Stimulated activated effector memory CD8-positive, alpha-beta T cell treated with anti-CD3 and anti-CD28 coated beads, Interleukin-12 subunit alpha, Interleukin-12 subunit beta, amount 100 ng/mL, for 72 hours (primary cell): ENCODE measurements at places on chromosomes 12 and 14.

DNA sequence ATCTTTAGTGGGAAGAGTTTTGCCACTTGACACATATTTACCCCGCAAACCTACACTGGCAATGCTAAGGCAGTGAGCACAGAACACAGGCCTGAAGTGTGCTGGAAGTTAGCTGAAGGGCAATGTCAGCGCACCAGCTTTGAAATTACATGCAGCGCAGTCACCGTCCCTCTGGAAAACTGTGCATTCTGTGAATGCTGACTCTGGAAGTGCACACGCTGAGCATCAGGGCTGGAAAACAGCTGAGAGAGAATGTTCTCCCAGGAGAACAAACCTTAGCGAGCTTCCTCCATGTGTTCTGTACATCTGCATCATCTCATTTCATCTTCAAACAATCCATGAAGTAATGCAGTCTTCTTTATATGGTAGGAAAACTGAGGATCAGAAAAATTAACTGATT, 448.2 kb downstream of the NRXN3 start:
- DNase-seq, result no peak

DNA sequence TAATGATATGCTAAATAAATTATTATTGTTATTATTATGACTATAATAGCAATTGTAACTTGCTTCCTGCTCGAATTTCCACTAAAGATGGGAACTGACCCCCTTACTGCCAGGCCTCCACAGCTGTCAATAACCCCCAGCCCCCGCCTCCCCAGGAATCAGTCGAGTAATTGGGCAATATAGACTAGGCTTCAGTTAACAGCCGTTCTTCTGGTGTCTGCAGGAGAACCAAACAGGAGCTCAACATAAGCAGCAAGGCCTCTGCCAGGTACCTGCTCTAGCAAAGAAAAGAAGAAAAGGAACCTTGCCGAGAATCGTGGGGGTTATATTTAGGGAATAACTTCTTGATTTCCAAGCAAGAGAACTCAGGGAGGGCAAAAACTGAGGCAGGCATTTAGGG, 21.8 kb downstream of the HOXC4 start:
- DNase-seq, result no peak

GRCh38 chr14:34013721-34014060, 62.8 kb upstream of the EGLN3 start:
- DNase-seq, result no peak

DNA sequence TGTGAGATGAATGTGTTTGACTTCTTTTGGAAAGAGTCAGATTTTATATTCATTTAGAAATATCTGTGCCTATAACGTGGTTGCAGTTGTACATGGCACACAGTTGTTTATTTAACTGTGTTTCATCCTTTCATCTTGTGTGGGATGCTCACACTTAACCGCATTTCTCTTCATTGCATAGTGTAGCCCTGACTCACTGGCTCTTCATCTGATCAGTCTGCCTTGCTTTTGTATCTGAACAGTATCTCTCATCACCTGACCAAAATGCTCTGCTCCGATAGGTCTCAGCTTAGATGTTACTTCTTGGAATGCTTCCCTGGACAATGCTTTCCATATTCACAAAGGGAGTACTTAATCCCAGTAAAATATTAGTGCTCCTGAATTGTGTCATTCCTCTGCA, 83.4 kb downstream of the PDE3A start:
- no peak for DNase-seq

DNA sequence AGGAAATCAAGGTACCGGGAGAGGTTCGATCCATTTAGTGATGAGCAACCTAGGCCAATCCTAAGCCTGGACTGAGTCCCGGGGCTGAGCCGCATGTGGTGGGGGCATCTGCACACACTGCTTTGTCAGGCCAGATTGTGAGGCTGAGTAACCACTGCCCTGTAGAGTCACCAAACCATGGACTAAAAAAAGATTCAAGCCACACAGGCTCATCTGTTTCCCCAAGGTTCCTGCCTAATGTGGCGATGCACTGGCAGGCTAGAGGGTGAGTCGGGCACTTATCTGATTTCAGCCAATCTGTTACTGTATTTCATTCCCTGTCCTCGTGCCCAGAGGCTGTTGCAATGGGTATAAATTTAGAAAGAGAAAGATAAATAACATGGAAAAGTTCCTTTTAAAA, 140.8 kb downstream of the TTC7B start:
- DNase-seq, result no peak

GRCh38 chr12:13230500-13230899, 34.0 kb downstream of the EMP1 start:
- DNase-seq, result no peak

DNA sequence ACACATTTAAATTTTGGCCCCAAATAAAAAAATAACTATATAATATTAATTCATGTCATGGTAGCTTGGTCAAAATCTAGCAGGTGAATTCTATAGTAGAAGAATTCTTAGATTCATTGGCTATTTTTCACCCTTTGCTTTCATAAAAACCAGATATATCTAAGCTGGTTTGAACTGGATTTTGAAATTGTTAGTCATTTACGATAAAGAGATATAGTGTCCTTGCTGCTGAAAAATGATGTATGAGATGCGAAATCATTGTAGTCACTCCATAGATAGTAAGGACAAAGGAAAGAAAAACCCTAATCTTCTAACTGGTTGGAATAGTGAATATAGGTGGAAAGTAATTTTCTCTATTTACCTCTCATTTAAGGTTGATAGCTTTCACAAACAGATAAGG, 12.2 kb upstream of the HIF1A start:
- no peak for DNase-seq

GRCh38 chr12:53232646-53233461, 845 bp upstream of the RARG start:
- DNase-seq, result no peak

DNA sequence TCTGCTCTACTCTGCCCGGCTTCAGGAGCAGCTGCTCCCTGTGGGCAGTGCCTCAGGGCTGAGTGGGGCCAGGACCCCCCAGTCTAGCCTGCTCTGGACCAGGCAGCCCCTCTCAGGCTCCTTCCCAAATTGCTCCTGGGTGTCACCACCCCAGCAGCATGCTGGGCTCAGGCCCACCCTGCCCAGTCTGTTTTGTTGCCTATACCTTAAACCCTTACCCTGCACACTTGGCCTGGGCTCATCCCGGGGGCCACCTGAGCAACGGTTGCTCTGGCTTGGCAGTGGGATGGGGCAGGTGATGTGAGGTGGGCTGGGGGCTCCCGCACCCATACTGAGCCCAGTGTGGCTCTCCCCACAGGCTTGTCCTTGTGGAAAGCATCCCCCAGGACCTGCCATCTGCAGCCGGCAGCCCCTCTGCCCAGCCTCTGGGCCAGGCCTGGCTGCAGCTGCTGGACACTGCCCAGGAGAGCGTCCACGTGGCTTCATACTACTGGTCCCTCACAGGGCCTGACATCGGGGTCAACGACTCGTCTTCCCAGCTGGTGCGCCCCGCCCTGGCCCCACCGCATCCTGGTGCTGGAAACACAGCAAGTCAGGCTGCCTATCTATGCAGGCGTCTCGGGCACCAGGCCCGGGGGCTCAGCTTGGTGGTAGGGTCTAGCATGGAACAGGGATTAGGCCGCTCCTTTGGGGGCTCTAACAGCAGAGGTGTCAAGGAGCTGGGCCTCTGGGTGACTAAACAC, 3.9 kb downstream of the PLD4 start:
- peak; percentile 45 for DNase-seq

GRCh38 chr14:90281261-90281660, 24.9 kb downstream of the PSMC1 start:
- no peak for DNase-seq

- DNase-seq, result no peak
Observed at GRCh38 chr12:115962216-115962615, 315.3 kb downstream of the MED13L start.

- no peak for DNase-seq
Observed at GRCh38 chr12:98639491-98639890, 5.1 kb downstream of the IKBIP start.

DNA sequence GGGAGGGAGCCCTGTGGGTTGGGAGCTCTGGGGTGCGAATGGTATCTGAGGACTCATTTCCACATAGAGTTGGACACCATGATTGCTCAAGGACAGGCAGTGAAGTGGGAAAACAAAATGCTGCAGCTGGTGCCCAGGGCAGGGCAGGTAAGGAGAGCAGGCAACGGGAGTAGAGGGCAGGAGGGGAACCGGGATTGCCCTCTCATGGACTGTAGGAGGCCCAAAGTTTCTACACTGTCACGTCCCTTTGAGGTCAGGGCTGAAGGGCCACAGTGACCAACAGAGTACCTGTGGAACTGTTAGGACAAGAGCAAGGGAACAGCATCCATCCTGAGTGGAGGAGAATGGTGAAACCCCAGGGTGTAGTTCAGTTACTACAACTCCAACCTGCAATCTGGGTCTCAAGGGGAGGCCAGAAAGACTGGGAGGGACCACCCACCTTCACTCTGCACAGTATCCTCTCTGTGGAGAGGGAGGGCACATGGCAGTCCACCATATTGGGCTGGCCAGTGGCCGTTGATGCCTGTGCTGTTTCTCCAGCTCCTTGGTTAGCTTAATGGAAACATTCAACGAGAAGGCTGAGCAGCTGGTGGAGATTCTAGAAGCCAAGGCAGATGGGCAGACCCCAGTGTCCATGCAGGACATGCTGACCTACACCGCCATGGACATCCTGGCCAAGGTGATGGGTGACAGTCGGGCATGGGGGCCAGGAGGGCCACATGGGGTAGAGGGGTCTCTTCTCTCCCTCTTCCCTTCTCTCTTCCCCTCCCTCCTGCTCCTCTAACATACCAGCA, 22.2 kb downstream of the CYP46A1 start:
- DNase-seq, result peak; percentile 30

GRCh38 chr12:113577464-113578129, 105.9 kb upstream of the LHX5 start:
- DNase-seq, result no peak

DNA sequence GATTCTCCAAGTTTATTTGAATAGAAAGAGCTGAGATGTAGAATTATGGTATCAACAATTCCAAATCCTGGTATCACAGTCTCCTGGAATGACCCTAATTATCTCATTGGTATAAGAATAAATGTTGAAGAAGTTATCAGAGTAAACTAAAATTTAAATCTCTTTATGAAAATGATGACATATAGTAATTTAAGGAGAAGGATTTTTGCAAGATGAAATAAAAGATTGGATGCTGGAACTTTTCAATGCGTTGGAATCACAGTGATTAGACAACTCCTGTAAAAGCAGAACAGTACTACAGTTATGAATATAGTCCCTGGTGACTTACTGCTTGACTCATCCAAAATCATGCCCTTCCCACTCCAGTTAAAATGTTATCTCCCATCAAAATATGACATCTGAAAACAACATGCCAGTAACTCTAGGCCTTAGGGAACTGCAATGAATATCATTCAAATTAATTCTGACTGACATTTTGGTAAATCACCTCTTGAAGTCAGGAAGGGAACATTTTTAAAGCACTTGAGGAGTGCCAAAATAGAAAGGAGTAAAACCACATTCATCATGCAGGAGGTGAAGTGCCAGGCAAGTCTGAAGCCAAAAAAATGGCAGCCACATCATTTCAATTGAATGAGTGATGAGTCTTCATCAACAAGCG, 197.8 kb upstream of the PRKD1 start:
- DNase-seq, result no peak

DNA sequence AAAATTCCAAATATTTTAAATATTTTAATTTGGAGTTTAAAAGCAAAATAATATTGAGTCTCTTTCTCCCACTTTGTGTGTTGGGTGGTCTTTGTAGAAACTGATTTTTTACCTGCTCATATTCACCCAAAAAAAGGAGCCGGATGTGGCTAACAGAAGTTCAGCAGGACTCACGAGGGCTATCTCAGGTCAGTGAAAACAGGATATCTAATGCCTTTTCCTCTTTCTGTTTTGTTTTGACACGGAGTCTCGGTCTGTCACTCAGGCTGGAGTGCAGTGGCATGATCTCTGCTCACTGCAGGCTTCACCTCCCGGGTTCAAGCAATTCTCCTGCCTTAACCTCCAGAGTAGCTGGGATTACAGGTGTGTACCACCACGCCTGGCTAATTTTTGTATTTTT, 30.8 kb downstream of the COA8 start:
- DNase-seq, result no peak

DNA sequence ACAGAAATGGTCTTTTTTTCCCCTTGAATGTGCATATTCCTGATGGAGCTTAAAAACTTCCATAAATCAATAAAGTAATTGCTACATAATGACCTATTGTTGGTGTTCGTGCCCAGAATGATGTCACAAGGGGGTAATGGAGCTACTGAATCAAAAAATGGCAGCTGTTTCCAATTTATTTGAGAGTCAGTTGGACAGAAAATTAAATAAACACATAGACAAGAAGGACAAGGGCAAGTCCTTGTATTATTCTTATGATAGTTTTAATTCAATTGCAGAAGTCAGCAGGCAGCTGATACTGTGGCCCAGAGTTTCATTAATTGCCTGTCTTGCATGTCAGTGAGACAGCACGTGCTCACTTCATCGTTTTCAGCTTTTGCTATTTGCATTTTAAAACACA, 473.5 kb downstream of the ETNK1 start:
- no peak for DNase-seq

GRCh38 chr14:101875041-101875726, 89.2 kb upstream of the DYNC1H1 start:
- no peak for DNase-seq

GRCh38 chr14:101226603-101227425, 323.3 kb upstream of the RTL1 start:
- no peak for DNase-seq

- DNase-seq, result no peak
Observed at GRCh38 chr12:129984106-129984505, 80.3 kb upstream of the TMEM132D start.

DNA sequence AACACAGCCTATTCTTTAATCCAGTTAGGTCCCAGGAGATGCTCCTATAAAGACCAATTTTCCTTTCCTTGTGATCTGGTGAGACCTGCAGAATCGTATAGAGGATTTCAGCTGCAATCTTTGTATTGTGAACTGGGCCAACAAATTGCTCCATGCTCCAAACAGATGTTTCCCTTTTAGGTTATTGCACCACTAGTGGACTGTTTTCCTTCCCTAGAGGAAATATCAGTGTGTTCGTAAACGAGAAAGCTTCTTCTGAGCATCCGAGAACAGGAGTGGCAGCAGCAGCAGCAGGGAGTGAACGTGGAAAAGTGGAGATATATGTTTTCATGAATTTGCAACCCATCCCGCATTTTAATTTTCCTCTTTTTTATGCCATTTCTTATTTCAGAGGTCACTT, 344.1 kb upstream of the PDE3A start:
- no peak for DNase-seq

DNA sequence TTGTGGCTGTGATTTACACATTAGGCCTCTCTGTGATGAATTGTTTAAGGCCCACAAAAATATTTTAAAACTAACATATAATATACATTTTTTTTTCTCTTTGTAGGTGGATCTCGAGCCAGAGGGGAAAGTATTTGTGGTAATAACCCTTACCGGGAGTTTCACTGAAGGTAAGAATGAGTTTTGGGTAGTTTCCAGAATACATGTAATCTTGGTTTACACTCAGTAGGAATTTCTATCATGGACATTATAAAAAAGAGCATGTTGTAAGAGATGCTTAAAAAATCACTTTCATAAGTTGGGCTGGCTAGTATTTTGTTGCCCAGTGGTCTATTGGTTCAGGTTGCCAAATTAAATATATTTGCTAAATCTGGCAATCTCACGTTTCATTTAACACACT, 69.7 kb downstream of the PRKCH start:
- DNase-seq, result no peak

GRCh38 chr14:45156067-45156466, 20.3 kb downstream of the FANCM start:
- DNase-seq, result no peak

GRCh38 chr12:92059960-92060359, 85.7 kb downstream of the BTG1 start:
- DNase-seq, result no peak
